GM18507 (cell line): ENCODE measurements at places on chromosomes 7 and 10.

DNA sequence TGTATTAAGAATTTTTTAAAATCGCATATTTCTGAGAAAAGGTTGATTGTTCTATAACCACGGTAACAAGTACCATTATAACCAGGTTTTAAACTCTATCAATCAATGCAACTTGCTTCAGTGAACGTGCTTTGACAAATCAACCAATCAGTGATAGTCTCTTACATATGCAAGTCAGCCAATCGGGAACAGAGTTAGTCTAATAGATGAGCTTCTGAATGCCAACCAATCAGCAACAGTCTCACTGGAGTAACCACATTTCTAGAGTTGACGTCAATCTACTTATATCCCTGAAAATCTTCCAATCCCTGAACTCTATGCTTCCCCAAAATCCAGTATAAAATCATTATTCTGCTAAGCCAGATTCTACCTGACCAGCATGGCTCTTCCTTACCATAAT is 44.7 kb upstream of the TRUB1 start:
- DNase-seq, result no peak

DNA sequence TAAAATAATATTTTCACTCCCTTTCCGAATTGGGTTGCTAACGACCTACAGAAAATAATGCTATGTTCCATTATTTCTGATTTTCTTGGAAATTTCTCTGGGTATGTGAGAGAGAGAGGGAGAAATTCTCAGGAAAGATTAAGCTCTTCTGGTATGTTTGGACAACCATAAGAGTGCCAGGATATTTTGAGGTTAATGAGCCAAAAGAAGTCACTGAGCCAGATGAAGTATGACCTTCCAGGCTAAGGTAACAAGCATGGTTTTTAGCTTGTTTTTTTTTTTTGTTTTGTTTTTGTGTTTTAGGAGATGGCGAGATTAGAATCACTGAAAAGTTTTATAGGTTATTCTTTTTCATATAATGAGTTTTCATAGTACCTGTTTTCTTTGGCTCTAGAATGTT is 171.0 kb upstream of the FOXP2 start:
- no peak for DNase-seq

DNA sequence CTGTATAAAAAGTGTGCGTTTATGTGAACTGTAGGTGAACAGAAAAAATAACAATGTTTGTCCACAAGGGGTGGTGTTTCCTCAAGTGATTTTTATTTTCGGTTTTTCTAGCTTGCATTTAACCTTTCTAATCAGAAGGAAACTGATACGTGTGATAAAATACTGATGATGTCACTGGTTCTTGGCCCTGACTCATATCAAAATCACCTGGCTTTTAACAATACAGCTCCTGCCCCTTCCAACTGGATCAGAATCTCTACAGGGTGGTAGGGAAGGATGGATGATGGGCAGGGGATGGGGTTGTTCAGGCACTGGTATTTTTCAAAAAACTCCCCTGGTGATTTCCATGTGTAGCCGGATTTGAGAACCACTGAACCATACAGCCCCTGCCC is 10.9 kb downstream of the NPFFR1 start:
- peak; percentile 39 for DNase-seq

DNA sequence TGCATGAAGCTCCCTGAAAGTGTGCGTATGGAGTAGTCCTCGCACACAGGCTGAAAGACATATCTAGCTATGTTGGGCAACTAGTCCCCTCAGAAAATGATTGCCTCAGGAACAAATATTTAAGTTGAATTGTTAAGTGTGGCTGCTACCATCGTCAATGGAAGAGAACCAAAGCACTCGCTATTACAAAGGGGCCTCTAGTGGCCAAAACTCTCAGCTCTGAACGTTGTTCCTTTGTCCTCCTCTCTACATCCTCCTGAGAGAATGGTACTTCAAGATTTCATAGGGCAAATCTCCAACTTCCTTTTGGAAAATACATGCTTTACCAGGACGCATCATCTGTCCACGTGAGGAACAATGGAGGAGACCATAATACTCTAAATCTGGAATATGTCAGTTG is 209.9 kb downstream of the NRG3 start:
- no peak for DNase-seq

DNA sequence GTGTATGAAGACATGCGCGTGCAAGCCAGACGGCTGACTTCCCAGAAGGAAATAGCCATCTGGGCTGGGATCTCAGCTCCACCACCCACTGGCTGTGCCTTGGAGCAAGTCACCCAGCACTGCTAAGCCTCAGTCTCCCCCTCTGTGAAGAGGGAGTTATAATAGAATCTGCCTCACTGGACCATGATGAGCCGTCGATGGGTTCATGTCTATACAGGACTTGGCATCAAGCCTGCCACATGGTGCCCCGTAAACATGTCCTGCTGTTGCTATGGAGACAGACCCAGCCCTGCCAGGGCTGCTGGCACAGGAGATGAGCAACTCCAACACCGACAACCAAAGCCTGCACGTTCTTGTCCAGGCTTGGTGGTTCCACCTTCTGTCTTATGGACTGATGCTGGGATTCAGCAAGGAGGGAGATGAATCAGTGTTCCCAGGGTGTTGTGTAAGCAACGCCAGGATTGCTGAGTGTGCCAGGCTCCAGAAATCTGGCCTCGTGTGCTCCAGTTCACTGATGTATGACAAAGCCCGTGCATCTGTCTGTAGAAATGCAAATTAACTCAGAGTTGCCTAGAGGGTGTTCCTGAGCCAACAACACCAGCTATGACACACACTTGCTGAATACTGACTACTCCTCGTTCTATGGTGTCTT is 5.6 kb downstream of the GPR15LG start:
- no peak for DNase-seq

- DNase-seq, result no peak
Observed at GRCh38 chr7:121520911-121521310, 124.8 kb upstream of the FAM3C start.

DNA sequence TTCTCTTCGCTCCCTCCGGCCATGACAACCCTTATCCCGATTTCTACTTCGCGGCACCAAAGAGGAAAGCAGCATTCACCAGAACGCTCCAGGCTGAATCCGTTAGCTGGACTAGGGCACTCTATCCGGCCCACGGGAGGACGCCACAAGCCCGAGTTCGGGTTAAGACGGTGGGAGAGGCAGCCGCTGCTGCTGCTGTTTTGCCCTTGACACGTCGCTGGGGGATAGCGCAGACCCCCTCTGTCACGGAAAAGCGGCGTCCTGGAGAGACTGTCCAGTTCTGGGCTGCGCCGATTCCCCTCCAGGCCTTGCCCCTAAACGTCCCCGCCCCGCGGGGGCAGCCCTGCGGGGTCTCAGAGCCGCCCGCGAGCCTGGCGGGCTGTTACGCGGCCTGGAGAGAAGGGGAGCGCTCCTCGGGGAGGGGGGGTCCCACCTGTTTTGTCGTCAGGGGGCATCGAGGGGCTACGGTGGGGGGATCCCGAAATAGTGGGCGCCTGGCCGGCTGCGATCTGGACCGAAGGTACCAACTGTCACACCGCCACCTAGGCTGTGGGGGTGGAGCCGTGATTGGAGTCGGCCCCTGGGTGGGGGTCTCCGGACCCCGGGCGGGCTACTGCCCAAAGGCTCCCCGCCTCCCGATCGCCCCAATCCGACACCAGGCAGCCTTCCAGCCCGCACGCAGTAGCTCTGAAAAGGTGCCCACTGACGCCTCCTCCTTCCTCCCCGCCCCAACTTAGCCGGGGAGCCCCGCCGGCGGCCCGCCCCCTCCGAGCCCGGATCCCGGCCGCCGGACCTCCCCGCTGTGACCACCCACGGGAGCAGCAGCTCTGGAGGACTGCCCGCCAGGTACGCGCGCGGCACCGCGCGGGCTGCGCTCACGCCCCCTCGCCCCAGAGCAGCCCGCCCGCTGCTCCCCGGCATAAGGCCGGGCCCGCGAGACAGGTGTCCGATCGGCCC is 772 bp downstream of the SGMS1 start:
- no peak for DNase-seq

- no peak for DNase-seq
Observed at GRCh38 chr10:71179382-71179781, 33.0 kb upstream of the UNC5B start.

GRCh38 chr7:95517870-95518269 is 32.1 kb downstream of the ASB4 start:
- no peak for DNase-seq

GRCh38 chr7:157495177-157495553 is 158.4 kb downstream of the DNAJB6 start:
- DNase-seq, result no peak

DNA sequence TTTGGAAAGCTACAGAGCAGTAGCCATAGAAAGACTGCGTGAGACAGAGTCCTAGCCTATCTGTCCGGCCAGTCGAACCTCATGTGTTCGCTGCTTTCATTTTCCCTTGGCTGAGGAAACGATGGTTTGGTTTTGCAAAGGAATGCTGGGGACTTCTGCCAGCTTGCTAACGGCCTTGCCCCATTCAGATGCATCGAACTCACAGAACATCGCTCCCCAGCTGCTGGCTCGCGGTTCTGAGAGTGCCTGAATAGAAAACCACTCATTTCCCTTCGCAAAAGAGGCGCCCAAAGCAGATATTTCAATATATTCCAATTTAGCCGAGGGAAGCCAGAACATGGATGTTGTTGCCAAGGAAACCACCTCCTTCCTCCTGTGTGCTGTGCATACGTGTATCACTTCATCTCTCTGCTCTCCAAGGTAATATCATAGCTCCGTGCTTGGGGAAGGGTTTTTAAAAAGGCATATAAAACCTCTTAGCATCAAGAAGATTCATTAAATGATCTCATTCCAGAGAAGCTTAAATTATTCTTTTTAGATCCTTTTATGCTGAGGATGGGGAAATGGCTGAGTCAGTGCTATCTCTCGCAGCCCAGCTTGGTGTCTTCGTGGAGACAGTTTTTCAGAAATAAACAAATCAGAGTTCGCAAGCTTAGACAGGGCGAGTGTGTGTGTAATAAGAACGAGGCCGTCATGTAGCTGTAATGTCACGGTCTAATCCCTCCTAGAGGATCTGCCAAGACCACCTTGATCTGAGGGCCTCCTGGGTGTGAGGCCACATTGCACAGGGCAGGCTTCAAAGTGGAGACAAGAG is 215.2 kb downstream of the RPS24 start:
- DNase-seq, result no peak

- DNase-seq, result no peak
Observed at GRCh38 chr7:5508698-5509097, 85.1 kb upstream of the TNRC18 start.

DNA sequence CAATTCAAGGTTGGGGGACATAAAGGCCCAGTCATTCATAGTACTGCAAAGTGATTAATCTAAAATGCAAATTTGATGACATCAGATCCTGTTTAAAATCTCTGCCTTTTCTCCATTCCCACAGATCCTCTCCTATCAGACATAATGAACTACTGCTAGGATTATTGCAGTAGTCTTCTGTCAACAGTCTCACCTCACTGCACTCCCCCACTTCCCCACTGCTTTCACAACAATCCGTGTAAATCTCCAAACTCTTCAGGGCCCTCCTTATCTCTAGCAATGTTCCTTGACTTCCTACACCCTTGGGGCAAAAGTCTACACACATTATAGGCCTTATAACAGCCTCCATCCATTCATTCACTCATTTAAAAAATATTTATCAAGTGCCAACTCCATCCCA is 112.4 kb downstream of the KBTBD2 start:
- no peak for DNase-seq

GRCh38 chr10:81019029-81019890 is 481.6 kb downstream of the SH2D4B start:
- no peak for DNase-seq

GRCh38 chr7:133705596-133705995 is 421.5 kb upstream of the LRGUK start:
- no peak for DNase-seq

DNA sequence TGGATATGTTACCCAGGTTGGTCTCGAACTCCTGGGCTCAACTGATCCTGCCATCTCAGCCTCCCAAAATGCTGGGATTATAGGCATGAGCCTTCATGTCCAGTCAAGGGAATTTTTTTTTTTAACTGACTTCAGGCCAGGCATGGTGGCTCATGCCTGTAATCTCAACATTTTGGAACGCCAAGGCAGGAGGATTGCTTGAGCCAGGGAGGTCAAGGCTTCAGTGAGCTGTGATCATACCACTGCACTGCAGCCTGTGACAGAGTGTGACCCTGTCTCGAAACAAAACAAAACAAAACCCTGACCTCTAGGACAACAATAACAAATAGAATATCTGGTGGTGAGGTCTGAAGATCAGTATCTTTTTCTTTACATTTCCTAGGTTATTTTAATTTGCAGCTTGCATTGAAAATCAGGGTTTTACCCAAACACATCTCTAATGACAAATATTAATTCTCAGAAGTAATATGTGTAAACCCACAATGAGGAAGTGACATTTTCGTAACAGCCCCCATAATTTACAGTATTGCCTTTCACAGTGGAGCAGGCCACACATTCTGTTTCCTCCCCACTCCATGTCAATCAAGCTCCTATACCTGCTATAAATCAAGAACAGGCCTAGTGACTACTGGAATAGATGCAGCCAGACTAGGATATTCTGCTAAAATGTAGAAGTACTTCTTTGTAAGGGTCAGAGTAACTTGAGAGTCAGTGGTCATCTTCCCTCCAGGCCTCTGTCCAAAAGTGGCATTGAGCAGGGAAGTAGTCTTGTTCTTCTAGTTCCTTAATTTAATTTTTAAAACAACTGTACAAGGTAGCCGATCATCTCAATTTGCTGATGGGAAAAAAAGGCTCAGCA is 43.3 kb upstream of the ECHDC3 start:
- peak; percentile 47 for DNase-seq

- no peak for DNase-seq
Observed at GRCh38 chr10:103890194-103890658, 27.8 kb downstream of the STN1 start.

- DNase-seq, result no peak
Observed at GRCh38 chr10:101967713-101968112, 88.3 kb downstream of the ARMH3 start.

GRCh38 chr10:109966961-109967738 is 40.6 kb upstream of the ADD3 start:
- DNase-seq, result no peak

DNA sequence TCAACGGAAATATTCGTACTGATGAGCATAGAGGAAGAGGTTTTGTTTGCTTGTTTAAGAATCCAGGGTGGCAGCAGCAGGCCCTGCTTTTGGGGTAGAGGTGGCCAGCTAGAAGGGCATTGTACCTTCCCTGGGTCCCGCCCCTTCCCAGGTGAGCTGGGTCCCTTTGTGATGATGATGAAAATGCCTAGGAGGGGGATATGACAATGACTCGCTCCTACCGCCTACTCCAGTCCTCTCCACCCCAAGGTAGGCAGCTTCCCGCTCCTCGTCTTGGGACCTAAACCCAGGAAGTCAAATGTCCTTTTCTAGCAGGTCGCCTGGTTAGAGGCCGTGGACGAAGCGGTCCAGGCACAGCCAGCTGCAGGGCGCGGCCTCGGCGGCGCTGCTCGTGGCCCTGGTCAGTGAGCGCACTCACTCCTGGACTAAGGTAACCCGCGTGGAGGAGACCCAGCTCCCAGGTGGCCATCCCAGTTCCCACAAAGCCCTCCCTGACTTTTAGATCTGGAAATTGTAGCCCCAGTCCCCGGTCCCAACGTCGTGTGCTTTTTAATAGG is 141.4 kb downstream of the LSMEM1 start:
- no peak for DNase-seq

GRCh38 chr10:124168991-124169802 is 75.8 kb upstream of the CHST15 start:
- no peak for DNase-seq

- no peak for DNase-seq
Observed at GRCh38 chr7:55128693-55129394, 110.0 kb downstream of the EGFR start.
